ENCODE measurements at places on chromosomes 16 and 17.

DNA sequence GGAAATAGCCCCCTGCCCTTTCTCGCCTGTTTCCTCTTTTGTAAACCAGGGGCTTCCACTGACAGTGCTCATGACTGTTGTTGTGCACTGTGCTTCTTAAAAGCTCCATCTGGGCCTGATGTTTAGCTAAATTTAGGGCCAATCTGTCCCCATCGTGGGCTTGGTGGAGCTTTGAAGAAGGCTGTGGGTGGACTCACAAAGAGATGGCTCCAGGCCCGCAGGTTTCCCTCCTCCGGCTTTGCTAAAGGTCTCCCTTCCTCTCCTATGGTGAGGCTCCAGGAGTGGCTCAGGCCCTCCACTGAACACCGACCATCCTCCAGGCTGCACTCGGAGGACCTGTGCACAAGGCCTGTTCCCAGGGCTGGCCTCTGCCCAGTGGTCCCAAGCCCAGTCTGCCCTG, 30.2 kb upstream of the XPO6 start:
- no peak for DNase-seq

DNA sequence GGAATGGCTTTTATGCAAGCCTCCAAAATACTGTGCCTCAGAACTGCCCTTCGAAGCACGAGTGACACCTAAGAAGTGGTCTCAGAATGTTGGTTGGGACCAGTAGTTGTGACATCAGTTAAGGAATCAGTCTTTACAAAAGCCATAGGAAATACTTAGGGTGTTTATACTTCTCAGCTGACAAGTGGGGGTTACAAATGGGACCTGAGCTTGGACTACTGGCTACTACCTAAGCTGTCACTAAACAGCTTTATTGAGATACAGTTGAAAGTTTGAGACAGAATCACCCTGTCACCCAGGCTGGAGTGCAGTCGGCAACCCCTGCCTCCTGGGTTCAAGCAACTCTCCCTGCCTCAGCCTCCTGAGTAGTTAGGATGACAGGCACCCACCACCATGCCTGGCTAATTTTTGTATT, 5.0 kb downstream of the RPL19 start:
- DNase-seq: no peak

GRCh38 chr16:85428168-85428898, 184.8 kb upstream of the GSE1 start:
- peak; percentile 47 for DNase-seq

- DNase-seq: no peak
Observed at GRCh38 chr17:17382971-17383370, 79.8 kb downstream of the NT5M start.

GRCh38 chr17:61420052-61420451, 20.4 kb downstream of the TBX2 start:
- no peak for DNase-seq
